ENCODE measurements at places on chromosomes 5 and 9.
A peak's percentile ranks its signal among the peaks of the same experiment; 100 is the strongest.

DNA sequence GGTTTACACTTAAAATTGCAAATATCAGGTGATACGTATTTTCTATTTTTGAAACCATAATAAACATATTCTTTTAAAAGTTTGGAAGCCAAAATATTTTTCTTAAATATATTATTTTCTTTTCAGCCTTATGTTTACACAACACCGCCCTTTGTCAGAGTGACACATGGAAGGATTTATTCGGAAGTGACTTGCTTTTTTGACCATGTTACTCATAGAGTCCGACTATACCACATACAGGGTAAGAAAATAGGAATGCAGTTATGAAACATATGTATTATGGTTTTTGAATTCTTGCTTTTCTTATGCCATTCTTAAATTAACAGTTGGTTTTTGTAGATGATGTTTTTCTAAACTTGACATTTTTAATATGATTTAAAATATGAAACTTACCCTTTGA lies 133.9 kb downstream of the MAN2A1 start:
- no peak for DNase-seq

DNA sequence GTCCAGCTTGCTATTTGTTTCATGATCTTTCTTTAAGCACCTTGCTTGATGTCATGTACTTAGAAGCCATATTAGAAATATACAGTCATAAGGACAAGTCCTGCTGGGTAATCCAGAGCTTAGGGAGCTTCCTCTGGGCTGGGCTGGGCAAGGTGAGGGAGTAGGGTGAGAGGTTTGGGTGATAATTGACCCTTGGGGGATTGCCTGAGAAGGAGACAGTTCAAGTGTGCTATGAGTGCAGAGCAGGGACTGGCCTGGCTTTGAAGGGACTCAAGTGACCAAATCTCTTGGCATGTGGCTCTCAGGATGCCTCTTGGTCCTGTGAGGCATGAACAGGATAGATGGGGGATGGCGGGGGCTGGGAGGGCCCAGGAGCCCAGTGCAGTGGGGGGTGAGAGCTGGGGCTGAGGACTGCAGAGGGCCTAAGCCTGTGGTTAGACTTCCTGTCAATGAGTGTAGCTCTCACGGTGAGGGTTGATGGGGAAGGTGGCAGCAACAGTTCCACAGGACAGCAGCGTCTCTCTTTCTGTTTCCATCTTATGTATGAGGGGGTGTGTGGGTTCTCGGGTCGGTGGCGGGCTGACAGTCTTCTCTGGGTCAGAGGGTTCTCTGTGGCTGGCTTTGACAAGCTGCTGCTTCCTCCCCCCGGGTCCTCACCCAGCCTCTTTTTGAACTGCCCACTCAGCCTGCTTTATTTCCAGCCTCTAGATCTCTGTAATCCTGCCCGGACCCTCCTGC lies 53.5 kb downstream of the RGS3 start:
- peak; percentile 48 for DNase-seq

GRCh38 chr9:99039505-99040182 lies 65.3 kb upstream of the TGFBR1 start:
- DNase-seq, result no peak

DNA sequence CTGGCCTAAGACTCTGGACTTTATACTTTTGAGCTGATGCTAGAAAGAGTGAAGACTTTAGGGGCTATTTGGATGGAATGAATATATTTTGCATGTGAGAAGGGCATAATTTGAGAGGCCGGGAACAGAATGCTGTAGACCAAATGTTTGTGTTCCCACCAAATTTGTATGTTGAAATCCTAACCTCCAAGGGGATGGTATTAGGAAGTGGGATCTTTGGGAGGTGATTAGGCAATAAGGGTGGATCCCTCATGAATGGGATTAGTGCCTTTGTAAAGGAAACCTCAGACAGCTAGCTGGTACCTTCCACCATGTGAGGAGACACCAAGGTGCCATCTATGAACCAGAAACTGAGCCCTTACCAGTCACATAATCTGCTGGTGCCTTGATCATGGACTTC lies 165.1 kb upstream of the S1PR3 start:
- DNase-seq, result no peak

GRCh38 chr5:126506079-126506478 lies 82.9 kb downstream of the GRAMD2B start:
- no peak for DNase-seq

GRCh38 chr5:91424638-91425436 lies 41.7 kb upstream of the ARRDC3 start:
- no peak for DNase-seq

GRCh38 chr5:167730121-167730520 lies 561.3 kb upstream of the WWC1 start:
- no peak for DNase-seq

DNA sequence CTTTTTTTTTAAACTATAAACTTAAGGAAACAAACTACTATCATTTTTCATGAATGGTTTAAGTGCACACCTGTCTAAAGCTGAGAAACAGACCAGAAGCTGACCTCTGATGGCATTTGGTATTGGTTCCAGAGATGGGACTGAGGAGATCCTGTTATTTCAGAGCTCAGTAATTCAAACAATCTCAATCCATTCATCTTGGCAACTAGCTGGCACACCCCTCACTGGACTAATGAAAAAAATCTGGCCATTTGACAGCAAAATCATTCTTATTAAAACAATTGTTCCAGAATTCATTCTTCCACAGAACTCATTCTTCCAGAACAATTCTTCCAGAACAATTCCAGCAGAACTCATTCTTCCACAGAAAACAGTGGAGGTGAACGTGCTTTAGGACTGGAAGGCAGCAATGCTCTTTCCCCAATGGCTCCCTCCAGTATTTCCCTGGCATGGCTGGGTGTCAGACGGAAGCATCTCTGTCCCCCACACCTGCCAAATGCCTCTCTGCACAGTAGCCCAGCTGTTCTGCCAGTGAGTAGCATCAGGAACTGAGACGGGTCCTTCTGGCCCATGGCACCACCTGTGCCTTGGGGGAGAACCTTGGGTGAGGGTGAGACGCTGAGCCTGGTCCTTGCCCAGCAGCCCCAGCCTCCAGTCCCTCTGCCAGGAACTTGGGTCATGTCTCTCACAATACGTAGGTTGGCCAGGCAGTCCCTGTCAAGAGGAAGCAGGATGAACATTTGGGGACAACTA lies 87.5 kb upstream of the EQTN start:
- no peak for DNase-seq

DNA sequence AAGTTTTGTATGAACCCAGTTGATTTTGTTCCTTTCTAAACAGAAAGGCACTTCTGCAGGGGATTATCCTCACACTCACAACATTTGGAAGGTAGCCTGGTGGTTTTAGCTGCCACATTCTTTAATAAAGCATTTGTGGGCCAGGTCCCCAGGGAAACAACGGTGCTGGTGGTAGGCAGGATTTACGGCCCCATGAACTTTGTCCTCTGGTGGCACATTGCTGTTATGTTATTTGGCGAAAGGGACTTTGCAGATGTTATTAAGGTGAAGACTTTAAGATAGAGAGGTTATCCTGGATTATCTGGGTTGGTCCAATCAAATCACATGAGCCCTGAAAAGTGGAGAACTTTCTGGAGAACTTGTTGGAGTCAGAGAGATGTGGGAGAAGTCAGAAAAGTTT lies 86.3 kb upstream of the C9orf72 start:
- DNase-seq, result no peak

GRCh38 chr5:157286761-157287211 lies 20.9 kb downstream of the CYFIP2 start:
- no peak for DNase-seq

DNA sequence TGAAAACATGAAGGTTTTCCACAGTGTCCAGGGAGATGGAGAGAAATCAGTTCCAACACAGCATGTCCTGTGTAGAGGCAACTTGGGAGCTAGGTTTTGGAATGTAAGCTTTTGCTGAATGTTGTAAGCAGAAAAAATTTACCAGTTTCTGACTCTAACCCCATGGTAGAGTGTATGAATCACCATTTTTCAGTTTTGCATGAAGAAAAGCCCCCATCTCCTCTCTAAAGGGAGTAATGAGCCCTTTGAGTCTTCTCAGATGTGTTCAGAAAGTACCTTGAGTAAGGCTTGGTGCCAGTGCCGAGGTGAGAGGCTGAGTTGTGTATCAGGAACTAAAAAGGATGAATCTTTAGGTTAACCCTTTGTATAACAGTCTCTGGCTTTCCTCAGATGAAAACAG lies 96.2 kb downstream of the ADRB2 start:
- DNase-seq, result no peak

DNA sequence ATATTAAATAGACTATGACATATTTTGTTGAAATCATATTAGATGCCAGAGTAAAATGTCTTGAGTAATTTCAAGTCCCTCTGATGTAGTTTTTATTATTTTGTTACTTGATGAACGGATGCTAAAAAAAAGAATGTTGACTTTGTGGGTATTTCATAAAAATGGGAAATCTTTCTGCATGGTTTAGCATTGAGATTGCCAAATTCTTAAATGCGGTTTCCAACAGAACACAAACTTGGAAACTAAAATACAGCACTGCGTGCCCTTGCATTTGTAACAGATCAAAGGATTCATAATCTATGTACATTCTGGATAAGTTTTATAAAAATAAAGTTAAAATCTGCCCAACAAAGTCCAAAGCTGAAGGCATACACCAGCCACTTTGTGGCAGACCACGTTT lies 425.5 kb upstream of the DAB2 start:
- DNase-seq, result no peak

GRCh38 chr9:76859860-76860259 lies 46.1 kb downstream of the PRUNE2 start:
- no peak for DNase-seq

GRCh38 chr5:179268399-179268952 lies 76.8 kb downstream of the ADAMTS2 start:
- DNase-seq, result no peak

DNA sequence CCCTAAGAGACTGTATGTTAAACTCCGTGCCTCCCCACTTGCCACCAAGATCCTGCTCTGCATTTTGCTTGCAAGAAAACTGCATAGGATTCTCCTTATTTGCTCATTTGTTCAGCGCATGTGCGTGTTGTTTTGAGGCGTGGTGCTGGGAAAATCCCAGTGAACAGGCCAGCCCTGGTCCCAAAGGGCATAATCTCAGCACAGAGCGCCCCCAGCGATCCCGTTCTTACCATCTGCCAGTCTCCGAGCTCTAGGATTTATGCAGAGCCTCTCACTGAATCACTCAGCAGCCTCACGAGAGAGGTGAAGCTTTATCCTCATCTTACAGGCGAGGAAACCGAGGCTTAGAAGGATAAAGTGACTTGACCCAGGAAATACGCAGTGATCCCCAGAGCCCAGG lies 11.5 kb downstream of the PRRX2 start:
- no peak for DNase-seq

- DNase-seq, result no peak
Measured at GRCh38 chr5:172713809-172714490, 57.0 kb downstream of the DUSP1 start.

GRCh38 chr9:133429214-133429613 lies 7.0 kb downstream of the ADAMTS13 start:
- DNase-seq, result no peak

DNA sequence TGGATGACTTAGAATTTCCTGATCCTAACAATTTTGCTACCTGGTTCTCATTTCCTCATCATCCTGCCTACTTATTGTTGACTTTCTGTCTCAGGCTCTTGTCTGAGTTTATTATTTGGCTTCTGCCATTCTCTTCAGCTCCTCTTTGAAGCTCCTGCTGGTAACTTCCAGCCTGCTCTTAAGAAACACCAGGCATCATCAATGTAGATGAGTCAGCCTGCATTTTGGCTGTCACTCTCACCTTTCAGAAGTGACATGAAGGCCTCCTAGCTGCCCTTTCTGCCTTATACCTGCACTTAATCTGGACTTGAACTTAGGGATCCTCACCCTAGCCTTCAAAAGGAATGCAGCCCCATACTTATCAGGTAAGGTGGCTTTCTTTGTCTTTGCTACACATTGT lies 551.8 kb upstream of the ZNF608 start:
- no peak for DNase-seq

GRCh38 chr9:86039991-86040860 lies 59.1 kb downstream of the GOLM1 start:
- no peak for DNase-seq

GRCh38 chr9:74775396-74775795 lies 112.3 kb downstream of the TRPM6 start:
- no peak for DNase-seq

DNA sequence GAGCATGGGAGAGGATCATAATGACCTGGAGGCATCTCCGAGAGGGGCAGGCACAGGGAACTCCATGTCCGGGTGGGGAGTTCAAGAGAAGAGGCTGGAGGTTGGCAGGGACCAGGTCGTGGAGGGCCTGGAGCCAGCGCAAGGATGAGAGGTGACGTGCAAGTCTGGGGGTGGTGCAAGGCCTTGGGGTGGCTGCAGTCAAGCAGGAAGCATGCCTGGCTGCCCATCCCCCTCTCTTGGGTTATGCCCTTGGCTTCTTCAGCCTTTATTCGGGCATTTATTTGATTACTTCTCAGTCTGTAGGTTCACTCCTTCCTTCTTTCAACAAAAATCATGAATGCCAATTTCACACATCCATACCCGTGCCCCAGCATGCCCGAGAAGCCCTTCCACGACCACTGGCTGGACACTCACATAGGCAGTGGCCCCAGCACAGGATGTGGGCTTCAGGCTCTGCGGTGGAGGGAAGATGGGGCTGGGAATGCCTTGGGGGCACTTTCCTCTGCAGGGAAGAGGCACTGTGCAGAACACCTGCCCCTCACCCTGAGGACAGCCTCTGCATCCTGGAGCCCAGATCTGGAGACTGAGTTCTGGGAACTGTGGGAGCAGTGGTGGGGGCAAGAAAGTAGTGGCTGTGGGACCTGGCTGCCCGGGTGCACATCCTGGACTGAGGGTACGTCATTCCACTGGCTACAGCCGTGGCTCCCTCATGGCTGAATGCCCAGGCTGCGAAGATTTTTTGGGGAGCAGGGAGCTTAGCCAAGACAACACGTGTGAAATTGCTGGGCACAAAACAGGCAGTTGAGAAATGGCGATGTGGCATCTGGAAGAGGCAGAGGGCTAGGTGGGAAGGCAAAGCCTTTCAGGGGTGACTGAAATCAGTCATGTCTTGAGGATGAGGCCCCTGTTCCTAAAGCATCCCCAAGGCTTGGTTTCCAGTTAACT lies 38.6 kb downstream of the CRB2 start:
- DNase-seq, result no peak

- no peak for DNase-seq
Measured at GRCh38 chr5:180590543-180591310, 572 bp downstream of the SCGB3A1 start.

GRCh38 chr5:160628619-160628968 lies 206.9 kb downstream of the PTTG1 start:
- no peak for DNase-seq

- no peak for DNase-seq
Measured at GRCh38 chr5:143796753-143797152, 15.2 kb upstream of the HMHB1 start.

DNA sequence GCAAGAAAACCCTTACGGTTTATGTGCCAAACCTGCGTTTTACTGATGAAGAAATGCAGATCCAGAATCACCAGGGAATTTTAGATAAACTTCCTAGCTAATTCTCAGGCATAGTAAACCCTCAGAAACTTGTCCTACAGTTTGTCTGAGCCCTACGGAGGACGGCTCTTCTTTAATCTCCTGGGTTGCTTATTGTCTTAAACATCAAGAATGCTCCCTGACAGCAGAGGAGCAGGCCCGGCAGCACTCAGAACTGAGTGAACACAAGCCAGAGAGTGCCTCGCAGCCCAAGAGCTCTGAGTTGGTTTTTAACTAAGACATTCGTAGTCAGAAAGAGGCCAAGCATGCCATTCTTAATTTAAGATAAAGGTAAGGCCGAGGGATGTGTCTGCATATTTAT lies 114.7 kb upstream of the ERCC6L2 start:
- no peak for DNase-seq

- DNase-seq, result no peak
Measured at GRCh38 chr9:4105183-4105582, 194.7 kb downstream of the GLIS3 start.

Measured in activated naive CD8-positive, alpha-beta T cell treated with anti-CD3 and anti-CD28 coated beads, Interleukin-2, amount 50 U/mL, for 16 hours (primary cell).